ENCODE measurements at places on chromosomes 2 and 18.
A peak's percentile ranks its signal among the peaks of the same experiment; 100 is the strongest.

GRCh38 chr2:157784169-157784822 lies 91.8 kb downstream of the ACVR1 start:
- 0 out of 2 replicates have a peak, but pooled peaks cover 3% of the 10 kb centered on the region for H3K36me3 ChIP-seq
- H3K4me3 ChIP-seq, result no peak overlapping the region
- H3K4me1 ChIP-seq, result no peaks in the 10 kb centered on the region
- H3K27ac ChIP-seq, result no peak overlapping the region

DNA sequence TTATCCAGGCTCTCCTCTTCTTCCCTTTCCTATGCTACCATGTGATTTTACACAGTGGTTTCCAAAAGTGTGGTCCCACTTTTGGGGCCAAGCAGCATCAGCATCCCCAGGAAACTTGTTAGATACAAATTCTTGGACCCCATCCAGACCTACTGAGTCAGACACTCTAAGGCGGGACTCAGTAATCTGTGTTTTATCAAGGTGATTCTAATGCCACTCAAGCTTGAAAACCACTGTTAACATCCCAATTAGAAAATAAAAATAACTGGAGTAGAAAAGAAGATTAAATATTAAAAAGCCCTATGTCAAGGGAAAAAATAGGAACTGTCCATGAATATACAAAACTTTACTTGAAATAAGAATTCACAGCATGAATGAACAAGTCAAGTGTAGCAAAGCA lies 10.8 kb downstream of the DSG2 start:
- H3K36me3 ChIP-seq, result no peaks in the 10 kb centered on the region
- no peak overlapping the region for H3K4me3 ChIP-seq
- H3K27ac ChIP-seq, result no peak overlapping the region
- H3K4me1 ChIP-seq, result no peaks in the 10 kb centered on the region
- no peak for DNase-seq
- peaks cover 13% of the 10 kb centered on the region for H3K27me3 ChIP-seq

- DNase-seq, result no peak
- no peaks in the 10 kb centered on the region for H3K4me1 ChIP-seq
Observed at GRCh38 chr18:45254709-45255082, 360.6 kb upstream of the SLC14A2 start.

- no peaks in the 10 kb centered on the region for H3K27me3 ChIP-seq
- DNase-seq, result no peak
- no peaks in the 10 kb centered on the region for H3K4me1 ChIP-seq
- H3K4me3 ChIP-seq, result no peak overlapping the region
- H3K27ac ChIP-seq, result no peak overlapping the region
Observed at GRCh38 chr2:231133365-231134099, 8.7 kb upstream of the HTR2B start.

DNA sequence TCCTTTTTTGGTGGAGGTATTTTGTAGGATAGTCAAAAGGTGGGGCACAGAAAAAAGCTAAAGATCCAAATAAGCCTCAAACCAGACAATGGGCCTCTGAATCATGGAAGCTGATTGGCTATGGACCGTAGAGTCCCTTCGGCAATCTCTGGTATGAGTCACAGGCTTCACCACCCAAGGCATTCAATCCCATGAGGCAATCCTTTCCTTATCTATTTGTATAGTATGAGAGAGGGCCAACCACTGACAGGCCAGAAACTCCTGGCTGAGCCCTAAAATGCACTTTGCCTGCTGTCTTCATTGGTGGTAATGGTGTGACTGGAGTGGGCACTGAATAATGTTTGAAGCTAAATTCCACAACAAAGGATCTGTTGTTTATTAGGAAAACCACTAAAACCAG lies 38.7 kb upstream of the MEX3C start:
- no peak for DNase-seq
- H3K27ac ChIP-seq, result no peak overlapping the region
- H3K4me3 ChIP-seq, result no peak overlapping the region
- no peaks in the 10 kb centered on the region for H3K36me3 ChIP-seq

- no peaks in the 10 kb centered on the region for H3K27me3 ChIP-seq
- H3K27ac ChIP-seq, result no peak overlapping the region
- no peaks in the 10 kb centered on the region for H3K4me1 ChIP-seq
- no peaks in the 10 kb centered on the region for H3K36me3 ChIP-seq
Observed at GRCh38 chr2:43464590-43464989, 131.2 kb downstream of the THADA start.

DNA sequence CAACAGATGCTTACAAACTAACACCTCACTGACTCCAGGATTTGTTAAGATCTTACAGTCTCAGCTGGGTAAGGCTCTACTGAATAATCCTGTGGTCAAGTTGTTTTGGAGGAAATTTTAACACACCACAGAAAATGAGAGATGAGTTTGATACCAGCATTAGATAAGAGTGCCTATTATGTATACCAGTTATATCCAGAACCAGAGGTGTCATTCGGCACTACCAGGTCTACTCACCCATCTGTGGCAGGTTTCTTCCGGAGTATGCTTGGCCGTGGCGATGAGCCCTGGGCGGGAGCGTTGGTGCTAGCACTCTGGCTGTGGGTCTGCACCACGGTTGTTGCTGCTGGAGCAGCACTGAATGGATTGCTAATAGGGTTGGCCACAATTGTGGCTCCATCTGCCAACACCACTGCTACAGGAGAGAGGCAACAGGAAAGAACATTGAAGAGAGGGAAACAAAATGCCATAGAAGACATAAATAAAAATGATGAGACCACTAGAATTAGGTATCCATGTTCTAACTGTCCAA lies 41.2 kb downstream of the SAP130 start:
- peaks cover 95% of the 10 kb centered on the region for H3K36me3 ChIP-seq
- DNase-seq, result no peak
- no peaks in the 10 kb centered on the region for H3K4me1 ChIP-seq
- H3K27me3 ChIP-seq, result no peaks in the 10 kb centered on the region
- no peak overlapping the region for H3K27ac ChIP-seq

GRCh38 chr2:152600697-152601096 lies 116.6 kb downstream of the PRPF40A start:
- H3K4me3 ChIP-seq, result no peak overlapping the region
- H3K27me3 ChIP-seq, result no peaks in the 10 kb centered on the region
- H3K36me3 ChIP-seq, result no peaks in the 10 kb centered on the region
- peaks cover 5% of the 10 kb centered on the region for H3K4me1 ChIP-seq

GRCh38 chr2:123532994-123533393 lies 492.1 kb upstream of the CNTNAP5 start:
- H3K27me3 ChIP-seq, result no peaks in the 10 kb centered on the region
- H3K4me3 ChIP-seq, result no peak overlapping the region
- H3K36me3 ChIP-seq, result no peaks in the 10 kb centered on the region
- no peaks in the 10 kb centered on the region for H3K4me1 ChIP-seq

GRCh38 chr2:215966951-215967350 lies 46.4 kb downstream of the MREG start:
- no peaks in the 10 kb centered on the region for H3K27me3 ChIP-seq
- no peaks in the 10 kb centered on the region for H3K4me1 ChIP-seq
- H3K4me3 ChIP-seq, result no peak overlapping the region
- no peak overlapping the region for H3K27ac ChIP-seq

DNA sequence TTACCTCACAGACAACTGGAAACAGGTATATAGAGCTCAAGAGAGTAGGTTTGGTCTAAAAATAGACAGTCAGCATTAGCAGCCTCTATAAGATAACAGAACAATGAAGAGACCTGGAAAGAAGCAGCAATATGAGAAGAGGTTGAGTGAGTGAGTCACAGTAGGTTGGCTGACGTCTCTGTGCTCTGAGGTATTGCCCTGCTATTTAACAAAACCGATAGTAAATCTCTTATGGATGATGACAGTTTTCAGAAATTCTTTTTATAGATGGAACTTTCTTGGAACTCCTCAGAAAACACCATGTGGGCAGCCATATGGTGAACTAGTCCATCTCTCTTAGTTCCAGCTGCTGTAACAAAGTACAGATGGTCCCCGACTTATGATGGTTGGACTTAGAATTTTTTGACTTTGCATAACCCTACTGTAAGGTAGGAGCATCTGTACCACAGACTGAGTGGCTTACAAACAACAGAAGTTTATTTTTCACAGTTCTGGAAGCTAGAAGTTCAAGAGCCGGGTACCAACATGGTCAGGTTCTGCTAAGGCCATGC lies 123.5 kb downstream of the MBD2 start:
- H3K4me3 ChIP-seq, result no peak overlapping the region
- H3K4me1 ChIP-seq, result no peaks in the 10 kb centered on the region
- H3K36me3 ChIP-seq, result no peaks in the 10 kb centered on the region
- H3K27me3 ChIP-seq, result no peaks in the 10 kb centered on the region

GRCh38 chr2:231720987-231721966 lies 13.0 kb downstream of the PTMA start:
- no peaks in the 10 kb centered on the region for H3K27me3 ChIP-seq
- H3K36me3 ChIP-seq, result no peaks in the 10 kb centered on the region
- no peak overlapping the region for H3K4me3 ChIP-seq

DNA sequence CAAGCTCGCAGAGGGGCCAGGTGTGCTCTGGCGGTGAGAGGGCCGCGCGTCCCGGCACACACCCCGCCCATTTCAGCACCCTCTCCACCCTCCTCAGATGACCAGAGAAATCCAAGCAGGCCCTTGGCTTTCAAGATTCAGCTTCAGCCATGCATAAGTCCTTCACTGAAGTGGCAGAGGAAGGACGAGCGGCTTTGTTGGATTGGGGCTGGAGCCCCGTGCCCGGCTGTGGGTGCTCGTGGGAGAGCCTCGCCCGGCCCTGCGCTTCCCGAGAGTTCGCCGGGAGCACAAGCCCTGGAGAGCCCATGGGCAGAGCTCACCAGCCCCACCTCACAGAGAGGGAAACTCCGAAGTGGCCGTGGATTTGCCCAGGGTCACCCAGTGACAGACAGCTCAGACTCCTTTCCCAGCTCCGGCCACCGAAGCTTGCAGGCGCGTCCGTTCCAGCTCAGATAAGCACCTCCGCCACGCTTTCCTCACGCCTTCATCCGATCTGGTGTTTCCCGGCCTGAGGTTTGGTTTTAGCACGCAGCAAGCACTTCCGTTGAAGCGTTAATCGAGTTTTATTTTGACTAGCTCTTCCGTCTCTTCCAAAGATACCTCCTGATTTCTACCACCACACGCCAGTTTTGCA lies 45.6 kb upstream of the MTCL1 start:
- no peaks in the 10 kb centered on the region for H3K27me3 ChIP-seq
- no peak for DNase-seq
- no peak overlapping the region for H3K27ac ChIP-seq
- no peaks in the 10 kb centered on the region for H3K36me3 ChIP-seq
- H3K4me1 ChIP-seq, result no peaks in the 10 kb centered on the region
- no peak overlapping the region for H3K4me3 ChIP-seq

- DNase-seq, result peak; percentile 78
- peak within 1 kb of the TSS; percentile 98 for H3K27ac ChIP-seq
- peaks cover 32% of the 10 kb centered on the region for H3K4me1 ChIP-seq
- H3K27me3 ChIP-seq, result no peaks in the 10 kb centered on the region
Observed at GRCh38 chr2:234496835-234497593, at the start of gene ARL4C. Gene ARL4C, minus strand, starts transcription at chr2:234497081. Its CDS starts 495 bp downstream, at chr2:234496586.

DNA sequence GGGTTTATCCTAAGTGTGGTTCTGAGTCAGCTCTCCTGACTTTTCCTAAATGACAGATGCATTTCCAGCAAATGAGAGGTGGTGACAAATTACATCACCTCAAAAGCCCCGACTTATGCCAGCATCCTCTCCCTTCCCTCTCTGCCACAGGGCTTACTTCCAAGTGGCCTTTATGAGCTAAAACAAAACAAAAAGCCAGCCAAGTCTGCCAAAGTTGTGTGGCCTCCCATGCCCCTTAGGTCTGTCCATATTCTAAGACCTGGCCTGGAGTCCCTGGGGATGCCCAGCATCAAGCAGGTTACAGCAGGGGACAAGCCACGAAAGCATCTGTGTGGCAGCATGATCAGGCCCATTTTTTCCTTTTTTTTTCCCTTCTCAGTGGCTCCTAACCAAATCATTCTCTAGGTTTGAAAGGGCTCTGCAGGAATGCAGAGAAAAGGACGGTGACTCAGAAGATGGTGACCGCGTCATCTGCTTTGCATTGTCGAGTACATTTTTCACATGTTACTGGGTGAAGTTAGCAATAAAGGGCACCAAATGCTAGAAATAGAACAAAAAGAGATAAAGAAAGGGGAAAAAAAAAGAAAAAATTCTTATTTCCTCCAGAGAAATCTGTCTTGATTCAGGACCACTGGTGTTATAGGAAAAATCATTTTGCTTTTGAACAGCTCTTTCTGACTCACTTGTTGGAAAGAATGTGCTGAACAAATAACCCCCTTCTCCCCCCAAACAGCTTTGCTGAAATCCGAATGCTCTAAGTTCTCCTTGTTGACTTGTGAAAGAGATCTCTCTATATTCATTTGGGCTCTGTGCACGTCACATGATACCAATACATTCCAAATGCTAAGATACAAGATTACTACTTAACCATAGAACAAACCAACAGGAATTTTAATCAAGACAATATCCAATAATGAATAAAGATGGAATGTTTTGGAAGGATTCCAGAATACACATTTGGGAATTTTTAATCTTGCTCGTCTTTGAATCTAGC lies 178.7 kb downstream of the EN1 start:
- H3K4me3 ChIP-seq, result no peak overlapping the region
- no peaks in the 10 kb centered on the region for H3K36me3 ChIP-seq
- H3K4me1 ChIP-seq, result no peaks in the 10 kb centered on the region
- DNase-seq, result no peak
- no peaks in the 10 kb centered on the region for H3K27me3 ChIP-seq

- H3K27ac ChIP-seq, result no peak overlapping the region
- H3K4me3 ChIP-seq, result no peak overlapping the region
Observed at GRCh38 chr18:56171848-56172247, 466.5 kb downstream of the TXNL1 start.

- no peak for DNase-seq
- H3K4me1 ChIP-seq, result no peaks in the 10 kb centered on the region
- H3K27ac ChIP-seq, result no peak overlapping the region
- H3K27me3 ChIP-seq, result no peaks in the 10 kb centered on the region
Observed at GRCh38 chr18:54739476-54739875, 88.8 kb upstream of the RAB27B start.

- DNase-seq, result no peak
- H3K36me3 ChIP-seq, result no peaks in the 10 kb centered on the region
- H3K4me3 ChIP-seq, result no peak overlapping the region
- H3K27me3 ChIP-seq, result peaks cover 23% of the 10 kb centered on the region
- no peak overlapping the region for H3K27ac ChIP-seq
Observed at GRCh38 chr2:133849341-133849740, 281.1 kb upstream of the NCKAP5 start.

DNA sequence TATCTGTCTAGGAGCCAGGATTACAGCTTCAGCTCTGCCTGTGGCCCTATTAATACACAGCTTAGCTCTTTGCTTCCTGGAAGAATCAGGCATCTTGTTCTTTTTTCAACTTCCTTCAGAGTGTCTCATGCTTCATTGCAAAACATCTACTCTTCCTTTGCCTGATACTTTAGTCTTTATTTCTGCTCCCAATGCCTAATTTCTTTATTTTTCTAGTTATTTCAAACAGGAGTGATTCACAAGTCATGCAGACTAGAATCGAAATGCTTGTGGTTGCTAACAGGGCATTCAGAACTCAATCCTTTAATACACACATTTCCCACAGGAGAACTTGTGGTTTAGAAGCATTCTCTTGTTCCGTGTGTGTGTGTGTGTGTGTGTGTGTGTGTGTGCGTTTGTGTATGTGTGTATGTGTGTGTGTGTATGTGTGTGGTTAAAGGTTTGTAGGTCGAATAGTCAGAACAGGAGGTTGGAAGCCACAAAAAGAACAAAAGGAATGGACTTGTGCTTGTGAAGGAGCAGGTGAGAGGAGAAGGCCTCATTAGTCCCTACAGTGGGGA lies 28.3 kb upstream of the INSIG2 start:
- H3K36me3 ChIP-seq, result no peaks in the 10 kb centered on the region
- peaks cover 10% of the 10 kb centered on the region for H3K27me3 ChIP-seq
- H3K27ac ChIP-seq, result no peak overlapping the region
- peak; percentile 5 for DNase-seq

Measured in DND-41 (cell line).